Renal cortex interstitium (tissue), 15 donors: ENCODE measurements at places on chromosomes 5 and 9. TPM values are rescaled to one million over a fixed set of nuclear protein-coding genes. Genes with fewer than 3 reads are reported as not detected.

DNA sequence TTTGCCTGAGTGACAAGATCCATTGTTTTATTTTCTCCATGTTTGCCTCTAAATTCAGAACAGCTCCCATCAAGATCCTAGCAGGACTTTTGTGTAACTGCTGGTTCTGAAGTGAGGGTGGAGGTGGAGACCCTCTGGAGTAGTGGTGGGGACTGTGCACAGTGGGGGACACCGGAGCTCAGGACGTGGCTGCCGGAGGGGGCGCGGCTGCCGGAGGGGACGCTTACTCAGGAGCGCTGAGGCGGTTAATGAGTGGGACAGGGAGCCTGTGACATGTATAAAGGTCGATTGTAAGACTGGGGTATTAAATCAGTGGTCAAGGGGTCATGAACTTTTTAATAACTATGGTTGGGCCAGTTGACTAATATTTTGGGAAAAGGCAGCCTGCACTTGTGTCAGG lies 127.0 kb upstream of the CACNA1B start:
- DNase-seq, result no peak

DNA sequence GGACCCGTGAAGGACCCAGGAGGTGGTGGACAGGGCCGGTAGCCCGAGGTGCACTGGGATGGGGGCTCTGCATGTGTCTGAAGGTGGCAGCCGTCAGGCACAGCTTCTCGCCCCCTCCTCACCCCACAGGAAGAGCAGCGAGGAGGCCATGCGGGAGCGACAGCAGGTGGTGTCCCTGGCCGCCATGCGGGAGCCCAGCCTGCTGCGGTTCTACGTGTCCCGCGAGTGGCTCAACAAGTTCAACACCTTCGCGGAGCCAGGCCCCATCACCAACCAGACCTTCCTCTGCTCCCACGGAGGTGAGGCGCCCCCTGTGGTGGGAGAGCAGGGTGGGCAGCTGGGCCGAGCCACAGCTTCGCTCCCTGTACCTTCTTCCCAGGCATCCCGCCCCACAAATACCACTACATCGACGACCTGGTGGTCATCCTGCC lies 39.9 kb downstream of the USP20 start:
- DNase-seq, result no peak

DNA sequence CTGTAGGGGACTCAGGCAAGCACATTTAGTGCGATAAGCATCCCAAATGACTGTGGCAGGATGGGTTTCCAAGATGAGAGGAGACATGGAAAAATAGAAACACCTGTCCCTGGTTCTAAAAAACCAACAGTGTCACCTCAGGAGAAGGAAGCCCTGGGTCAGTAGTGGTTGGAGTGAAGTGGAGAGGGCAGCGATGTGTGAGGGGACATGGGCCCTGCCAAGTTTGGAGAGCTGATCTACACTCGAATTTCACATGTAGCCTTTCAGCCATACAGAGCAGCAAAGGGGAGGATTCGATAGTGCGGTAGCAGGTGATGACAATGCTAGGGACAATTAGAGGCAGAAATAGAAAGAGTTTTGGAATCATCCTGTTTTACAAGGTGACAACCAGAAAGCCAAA lies 32.6 kb upstream of the LHX2 start:
- no peak for DNase-seq

The BTNL8 gene
- 0.79 TPM for polyA plus RNA-seq

DNA sequence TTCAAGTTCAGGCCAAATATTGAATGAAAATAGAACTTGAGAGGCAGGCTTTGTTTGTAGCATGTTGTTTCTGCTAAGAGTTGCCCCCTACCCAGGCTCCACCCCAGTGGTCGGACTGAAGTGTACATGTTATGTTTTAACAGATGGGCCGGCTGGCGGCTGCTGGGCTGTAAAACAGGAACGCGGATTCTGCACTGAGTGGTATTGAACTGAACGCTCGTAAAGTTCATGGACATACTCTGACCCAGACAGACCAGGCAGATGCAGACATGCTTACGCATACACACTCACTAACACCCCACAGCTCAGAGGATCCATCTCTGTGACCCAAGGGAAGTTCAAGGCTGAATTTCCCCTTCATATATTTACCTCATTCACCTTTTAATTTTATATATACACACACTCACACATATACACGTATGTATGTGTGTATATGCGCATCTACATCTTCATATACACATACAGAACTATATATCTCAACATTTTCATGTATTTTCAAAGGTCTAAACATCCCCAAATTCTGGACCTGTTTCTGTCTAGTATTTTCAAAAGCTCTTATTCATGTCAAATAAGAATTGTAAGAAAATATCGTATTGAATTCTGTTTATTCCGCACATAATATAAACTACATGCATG lies 1.4 kb downstream of the MARCHF3 start:
- no peak for DNase-seq

The C7 gene
- polyA plus RNA-seq, result 136 TPM

DNA sequence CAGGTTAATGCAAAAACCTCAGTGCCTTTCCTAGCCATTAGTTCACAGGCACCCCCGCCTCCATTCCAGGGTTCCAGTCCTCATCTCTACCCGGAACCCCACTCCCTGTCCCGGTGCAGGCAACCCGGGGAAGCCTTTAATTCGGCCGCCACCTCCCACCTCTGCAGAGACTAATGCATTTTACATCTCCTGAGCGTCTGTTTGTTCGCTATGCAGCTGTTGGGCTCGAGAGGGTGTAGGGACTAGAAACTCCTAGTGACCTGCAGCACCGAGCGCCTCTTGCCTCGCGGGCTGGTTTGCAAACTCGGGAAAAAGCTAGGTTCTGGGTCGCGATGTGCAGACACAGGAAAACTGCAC lies 3.6 kb downstream of the GDNF start:
- no peak for DNase-seq

DNA sequence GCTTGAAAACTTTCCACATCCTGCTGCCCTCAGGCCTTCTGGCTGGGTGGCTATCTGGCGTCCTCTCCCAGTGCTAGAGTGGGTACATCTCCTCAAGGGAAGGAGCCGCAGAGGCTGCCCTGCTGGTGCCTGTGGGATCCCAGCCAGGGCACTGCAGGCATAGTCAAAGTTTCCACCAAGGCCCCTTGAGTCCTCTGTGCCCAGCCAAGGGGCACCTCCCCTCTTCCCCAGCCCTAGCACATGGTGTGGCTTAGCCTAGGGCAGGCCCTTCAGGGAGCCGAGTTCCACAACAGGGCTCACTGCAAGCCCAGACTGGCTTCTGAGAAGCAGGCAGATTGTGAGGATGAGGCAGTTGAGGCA lies 103.2 kb downstream of the RGS3 start:
- no peak for DNase-seq

DNA sequence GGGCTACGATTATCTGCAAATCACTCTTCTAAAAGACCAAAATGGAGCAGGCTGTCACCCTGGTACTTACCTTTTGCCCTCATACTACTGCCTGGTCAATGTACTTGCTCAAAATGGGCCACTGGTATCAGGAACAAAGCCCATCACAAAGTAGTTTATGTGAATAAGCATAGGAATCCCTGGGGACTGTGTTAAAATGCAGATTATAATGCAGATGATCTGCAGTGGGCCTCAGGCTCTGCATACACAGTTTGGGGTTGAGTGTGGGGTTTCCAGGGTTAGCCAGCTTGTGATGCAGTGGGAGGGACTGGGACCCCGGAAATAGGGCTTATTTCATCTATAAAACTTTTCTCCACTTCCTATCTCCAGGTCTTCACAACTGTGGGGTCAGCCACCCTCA lies 173.1 kb downstream of the HSD17B3 start:
- no peak for DNase-seq

DNA sequence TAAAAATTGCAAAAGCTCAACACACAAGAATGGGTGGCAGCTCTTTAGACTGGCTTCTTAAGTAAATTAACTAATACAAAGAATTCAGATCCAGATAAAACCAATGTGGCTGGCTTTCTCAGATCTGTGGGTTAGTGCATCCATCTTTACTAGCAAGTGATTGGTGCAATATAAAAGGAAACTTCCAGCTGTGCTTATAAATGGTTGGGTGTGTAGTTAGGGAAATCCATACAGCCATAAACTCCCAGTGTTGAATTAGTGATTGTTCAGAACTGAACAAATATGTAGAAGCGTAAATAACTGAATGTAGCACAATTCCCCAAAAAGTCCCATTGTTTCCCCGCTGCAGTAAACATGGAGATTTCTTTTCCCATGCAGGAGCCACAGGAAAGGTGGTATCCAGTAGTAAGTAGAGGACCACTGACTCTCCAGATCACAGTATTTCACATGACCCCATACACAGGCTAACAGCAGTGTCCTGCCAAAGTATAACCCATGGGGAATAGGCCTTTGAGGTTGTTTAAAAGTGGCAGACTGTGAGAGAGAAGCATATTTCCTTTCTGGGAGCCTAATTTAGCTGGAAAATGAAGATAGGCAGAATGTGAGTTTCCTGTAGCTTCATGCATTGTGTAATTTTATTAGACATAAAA lies 173.1 kb upstream of the SLC12A2 start:
- DNase-seq, result no peak

GRCh38 chr5:82971901-82972300 lies 105.3 kb downstream of the TMEM167A start:
- DNase-seq, result no peak
